ENCODE measurements at places on chromosomes 6 and 20. TPM values are rescaled to one million over a fixed set of nuclear protein-coding genes. Genes with fewer than 3 reads are reported as not detected.

HAO1 gene
- not detected for total RNA-seq

RSPH4A gene
- 0.42 TPM for total RNA-seq

GRCh38 chr20:48956052-48956451 is 34.5 kb downstream of the ARFGEF2 start:
- H3K4me1 ChIP-seq = no peaks in the 10 kb centered on the region
- peaks cover 14% of the 10 kb centered on the region for H3K36me3 ChIP-seq
- H3K4me3 ChIP-seq = no peak overlapping the region
- no peak overlapping the region for H3K27ac ChIP-seq

- no peaks in the 10 kb centered on the region for H3K27me3 ChIP-seq
- no peak for DNase-seq
- no peak overlapping the region for H3K27ac ChIP-seq
- H3K4me1 ChIP-seq = no peaks in the 10 kb centered on the region
- no peaks in the 10 kb centered on the region for H3K36me3 ChIP-seq
Observed at GRCh38 chr6:48397887-48398286, 286.9 kb upstream of the PTCHD4 start.

- no peaks in the 10 kb centered on the region for H3K4me1 ChIP-seq
- no peaks in the 10 kb centered on the region for H3K36me3 ChIP-seq
- H3K4me3 ChIP-seq = no peak overlapping the region
- H3K27me3 ChIP-seq = no peaks in the 10 kb centered on the region
- H3K27ac ChIP-seq = no peak overlapping the region
- DNase-seq = no peak
Observed at GRCh38 chr6:10136636-10137035, 278.2 kb downstream of the TFAP2A start.

DNA sequence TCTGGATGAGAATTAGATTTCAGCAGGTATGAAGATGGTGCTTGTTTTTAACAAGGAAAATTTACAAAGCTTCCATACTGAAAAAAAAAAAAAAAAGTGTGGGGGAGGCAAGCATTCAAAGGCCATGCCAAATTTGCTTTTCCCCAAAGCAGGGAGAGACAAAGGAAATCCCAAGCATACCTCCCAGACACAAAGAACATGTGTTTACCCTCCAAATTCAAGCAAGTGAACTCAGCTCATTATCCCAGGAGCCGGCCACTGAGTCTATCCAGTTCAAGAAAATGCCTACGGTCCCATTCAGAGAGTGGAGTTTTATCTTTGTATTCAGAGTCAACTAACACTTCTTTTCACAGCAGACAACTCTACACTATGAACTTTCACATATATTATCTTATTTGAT is 102.7 kb upstream of the ID4 start:
- H3K27me3 ChIP-seq = no peaks in the 10 kb centered on the region
- H3K27ac ChIP-seq = no peak overlapping the region
- H3K4me3 ChIP-seq = no peak overlapping the region
- H3K36me3 ChIP-seq = no peaks in the 10 kb centered on the region
- no peaks in the 10 kb centered on the region for H3K4me1 ChIP-seq
